AG04450 (cell line): ENCODE measurements at places on chromosomes 1 and 21.

DNA sequence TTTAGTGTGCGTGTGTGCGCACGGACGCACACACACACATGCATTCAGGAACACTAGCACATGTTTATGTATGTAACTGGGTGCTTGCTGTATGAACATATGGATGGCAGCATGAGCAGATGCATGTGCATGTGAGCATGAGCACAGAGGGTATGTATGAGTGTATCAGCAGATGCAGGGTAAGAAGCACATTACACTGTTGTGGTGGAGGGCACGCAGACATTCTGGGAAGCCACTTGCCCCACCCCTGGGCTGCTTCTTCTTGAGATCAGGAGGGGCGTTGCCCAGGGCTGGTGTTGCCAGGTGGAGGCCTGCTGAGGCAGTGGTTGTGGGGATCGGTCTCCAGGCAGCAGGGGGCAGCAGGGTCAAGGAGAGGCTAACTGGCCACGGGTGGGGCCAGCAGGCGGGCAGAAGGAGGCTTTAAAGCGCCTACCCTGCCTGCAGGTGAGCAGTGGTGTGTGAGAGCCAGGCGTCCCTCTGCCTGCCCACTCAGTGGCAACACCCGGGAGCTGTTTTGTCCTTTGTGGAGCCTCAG, 3.9 kb upstream of the P3R3URF start:
- DNase-seq, result no peak

GRCh38 chr1:241061062-241061461, 295.9 kb downstream of the RGS7 start:
- DNase-seq, result no peak

DNA sequence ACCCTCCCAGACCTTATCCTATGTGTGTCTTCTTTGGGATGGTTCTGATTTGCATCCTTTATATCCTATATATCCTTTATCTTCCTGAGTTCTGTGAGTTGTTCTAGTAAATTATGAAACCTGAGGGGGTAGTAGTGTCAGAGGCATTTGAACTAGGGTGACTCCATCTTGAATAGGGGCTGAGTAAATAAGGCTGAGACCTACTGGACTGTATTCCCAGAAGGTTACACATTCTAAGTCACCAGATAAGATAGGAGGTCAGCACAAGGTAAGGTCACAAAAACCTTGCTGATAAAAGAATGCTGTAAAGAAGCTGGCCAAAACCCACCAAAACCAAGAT, 50.6 kb downstream of the SUSD4 start:
- DNase-seq, result no peak

DNA sequence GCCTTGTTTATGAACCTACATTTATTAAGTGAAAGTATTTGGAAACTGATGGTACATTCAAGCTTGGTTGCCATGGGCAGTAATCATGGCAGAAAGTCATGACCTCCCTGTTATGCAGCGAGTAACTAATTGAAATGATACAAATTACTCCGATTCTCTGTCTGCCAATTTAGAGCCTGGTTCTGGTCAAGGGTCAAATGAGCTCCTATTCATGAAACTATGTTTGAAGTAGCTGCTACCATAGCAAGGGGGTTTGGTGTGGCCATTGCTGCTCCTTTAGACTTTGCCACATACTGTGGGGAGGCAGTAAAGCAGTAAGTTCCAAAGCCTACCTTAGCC, 187.2 kb upstream of the FOXD3 start:
- DNase-seq, result no peak

DNA sequence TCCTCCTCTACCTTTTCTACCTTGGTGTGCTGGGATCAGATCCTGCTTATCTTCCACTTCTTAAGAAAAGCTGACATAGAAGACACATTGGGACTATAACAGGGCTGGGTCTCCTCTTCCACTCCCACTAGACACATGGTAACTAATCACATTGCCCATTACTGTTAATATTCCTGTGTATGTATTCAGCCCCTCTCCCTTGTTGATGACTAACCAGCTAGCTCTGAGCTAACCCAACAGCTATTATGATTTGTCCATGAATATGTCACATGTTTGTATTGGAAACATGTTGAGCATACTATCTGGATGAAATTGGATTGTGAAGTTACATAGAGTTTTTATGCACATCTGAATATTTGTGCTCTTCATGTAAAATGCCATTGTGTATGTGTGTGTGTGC, 52.9 kb downstream of the MPZL1 start:
- DNase-seq, result no peak

DNA sequence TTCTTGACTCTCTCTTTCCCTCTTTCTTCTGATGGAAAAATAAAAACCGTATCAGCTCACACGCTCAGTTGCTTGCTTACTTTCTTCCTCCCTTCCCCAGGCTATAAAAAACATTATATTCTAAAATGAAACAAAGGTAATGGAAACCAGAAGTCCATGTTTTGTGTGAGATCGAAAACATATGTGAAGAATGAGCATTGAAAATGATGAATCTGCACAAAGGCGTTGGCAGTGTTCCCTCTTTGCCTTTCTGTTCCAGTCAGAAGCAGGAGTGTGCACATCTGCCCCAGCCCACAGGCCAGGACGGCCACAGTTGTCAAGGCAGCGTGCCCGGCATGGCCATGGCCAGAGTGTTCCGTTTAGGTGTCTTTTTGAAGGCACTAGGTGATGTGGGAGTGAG, 185.3 kb upstream of the USP24 start:
- no peak for DNase-seq
